Fibroblast of the aortic adventitia (primary cell): ENCODE measurements at places on chromosomes 1 and 21. TPM values are rescaled to one million over a fixed set of nuclear protein-coding genes. Genes with fewer than 3 reads are reported as not detected.

DNA sequence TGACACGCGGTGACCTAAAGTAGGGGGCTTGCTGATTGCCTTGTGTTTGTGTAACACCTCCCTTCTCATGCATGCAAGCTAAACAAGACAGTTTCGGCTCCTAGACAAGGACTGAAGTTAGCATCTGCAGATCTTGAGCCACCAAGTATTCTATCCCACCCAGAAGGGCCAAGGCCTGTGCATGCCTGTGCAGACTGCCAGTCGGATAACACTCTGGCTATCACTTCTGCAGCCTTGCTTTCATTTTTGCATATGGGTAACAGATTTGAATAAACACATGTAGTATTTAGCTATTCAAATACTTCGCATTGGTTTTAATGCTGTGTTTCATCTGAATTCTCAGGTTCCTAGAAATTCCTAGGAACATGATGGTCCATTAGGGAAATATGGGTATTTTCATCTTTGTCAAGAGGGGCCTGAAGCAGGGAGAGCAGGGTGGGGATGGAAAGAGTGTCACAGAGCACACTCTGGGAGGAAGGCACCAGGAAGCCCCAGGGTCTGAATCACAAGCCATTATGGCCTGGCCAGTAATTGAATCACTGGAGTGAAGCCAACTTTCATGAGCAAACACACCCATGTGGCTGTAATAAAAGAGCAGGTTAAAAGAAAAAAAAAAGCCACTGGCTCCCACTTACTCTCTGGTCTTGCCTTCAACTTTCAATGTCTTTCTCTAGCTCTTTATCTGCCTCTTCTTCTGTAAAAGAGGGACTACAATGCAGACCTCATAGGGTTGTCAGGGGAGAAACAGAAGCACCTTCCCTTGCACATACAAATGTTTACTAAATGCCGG lies 28.3 kb downstream of the GADD45A start:
- DNase-seq = peak; percentile 85

- DNase-seq = peak; percentile 92
Observed at GRCh38 chr1:19398309-19398760, 86.2 kb downstream of the SLC66A1 start.

- DNase-seq = no peak
Observed at GRCh38 chr21:45340515-45340914, 52.8 kb upstream of the POFUT2 start.

GRCh38 chr1:51472359-51472758 lies 46.7 kb downstream of the EPS15 start:
- peak; percentile 51 for DNase-seq

DNA sequence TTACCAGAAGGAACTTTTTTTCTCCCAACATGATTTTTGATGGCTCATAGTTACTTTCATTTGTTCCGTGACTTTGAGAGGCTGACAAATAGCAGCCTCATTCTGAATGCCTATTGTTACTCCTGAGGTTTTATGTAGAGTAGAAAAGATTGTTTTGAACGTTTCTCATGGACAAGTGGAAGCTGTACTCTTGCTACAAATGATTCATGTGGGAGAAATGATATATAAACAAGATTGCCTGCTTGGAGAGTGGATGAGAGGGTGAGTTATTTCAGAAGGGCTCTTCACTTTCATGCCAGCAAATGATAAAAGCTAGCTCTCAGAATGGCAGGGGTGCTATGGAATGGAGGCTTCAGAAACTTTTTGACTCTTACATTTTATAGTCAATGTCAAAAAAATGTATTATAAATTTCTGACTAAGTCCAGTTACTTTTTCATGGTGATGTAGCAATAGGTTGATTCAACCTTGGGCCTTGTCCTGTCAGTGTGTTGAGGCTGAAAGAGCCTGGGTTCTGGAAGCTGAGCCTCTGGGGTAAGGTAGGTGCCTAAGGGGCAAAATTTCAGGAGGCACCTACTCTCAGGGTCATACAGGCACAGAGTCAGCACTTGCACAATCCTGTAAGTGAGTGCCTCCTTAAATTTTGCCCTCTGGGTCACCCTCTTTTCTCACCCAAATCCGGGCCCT lies 19.4 kb downstream of the JUN start:
- peak; percentile 90 for DNase-seq

DNA sequence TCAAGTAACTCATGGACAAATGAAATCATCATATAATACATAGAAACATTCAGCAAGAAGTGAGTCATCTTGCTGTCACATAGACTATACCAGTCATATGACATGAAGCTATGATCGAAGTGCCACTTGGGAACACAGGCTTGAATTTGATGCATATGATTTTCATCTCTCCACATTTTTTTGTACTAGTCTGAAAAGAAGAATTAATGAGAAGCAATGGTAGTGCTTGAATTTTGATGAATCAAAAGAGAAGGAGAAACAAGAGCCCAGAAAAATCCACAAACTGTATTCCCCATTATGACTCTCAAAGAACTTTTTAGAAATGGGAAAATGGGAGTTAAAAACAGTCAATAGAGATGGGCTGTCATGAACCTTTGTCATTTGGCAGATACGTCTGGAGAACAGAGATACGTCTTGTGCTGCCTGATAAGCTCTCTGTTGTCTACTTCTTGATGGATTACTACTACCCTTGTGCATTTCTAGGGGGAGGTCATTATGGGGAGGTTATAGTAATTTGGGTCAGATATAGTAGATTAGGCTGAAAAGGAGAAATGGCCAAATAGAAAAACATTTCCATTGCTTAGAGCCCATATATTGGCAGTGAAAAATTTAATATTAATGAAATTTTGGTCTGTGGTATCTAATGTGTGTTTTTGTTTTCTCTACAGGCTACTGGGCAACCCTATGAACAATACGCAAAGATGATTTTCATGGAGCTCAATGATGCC lies 8.0 kb upstream of the LEPR start:
- DNase-seq = no peak

DNA sequence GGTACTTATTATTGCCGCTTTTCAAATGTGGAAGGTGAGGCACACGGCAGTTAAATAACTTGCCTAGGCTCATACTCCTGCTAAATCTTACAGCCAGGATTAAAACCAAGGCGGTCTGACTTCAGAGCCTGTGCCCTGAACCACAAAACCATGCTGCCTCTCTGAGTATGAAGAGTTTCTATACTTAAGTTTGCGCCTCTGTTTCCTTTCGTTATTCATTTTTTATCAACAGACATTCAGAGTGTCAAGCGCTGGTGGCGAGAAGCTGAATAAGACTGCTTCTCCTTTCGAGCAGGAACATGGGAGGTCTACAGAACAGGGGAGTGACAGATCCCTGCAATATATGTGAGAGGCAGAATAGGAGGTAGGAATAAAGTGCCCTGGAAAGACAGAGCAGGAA lies 96.0 kb upstream of the DUSP10 start:
- DNase-seq = no peak

DNA sequence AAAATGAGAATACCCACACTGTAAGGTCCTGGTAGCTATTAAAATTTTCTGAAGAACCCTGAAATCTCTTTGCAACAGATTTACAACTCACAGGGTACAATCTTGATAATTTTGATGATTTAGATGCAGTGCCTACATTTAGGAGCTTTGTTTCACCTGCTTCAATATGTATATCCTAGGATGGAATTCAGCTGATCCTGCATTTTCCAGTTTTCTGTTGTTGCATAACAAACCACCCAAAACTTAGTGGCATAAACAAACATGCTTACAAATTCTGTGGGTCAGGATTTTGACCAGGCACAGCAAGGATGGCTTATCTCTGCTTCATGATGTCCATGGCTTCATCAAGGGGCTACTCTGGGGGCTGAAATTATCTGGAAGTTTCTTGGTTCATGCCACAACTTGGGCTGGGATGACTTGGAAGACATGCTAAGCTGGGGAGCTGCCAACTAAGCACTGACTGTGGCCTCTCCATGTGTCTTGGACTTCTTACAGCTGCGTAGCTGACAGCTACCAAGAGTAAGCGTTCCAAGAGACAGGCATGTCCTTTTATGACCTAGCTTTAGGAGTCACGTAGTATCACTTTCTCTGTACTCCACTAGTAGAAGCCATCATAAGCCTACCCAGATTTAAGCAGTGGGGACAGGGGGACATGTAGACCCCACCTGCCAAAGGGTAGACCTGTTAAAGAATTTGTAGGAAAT lies 108.5 kb downstream of the CACHD1 start:
- DNase-seq = no peak

DNA sequence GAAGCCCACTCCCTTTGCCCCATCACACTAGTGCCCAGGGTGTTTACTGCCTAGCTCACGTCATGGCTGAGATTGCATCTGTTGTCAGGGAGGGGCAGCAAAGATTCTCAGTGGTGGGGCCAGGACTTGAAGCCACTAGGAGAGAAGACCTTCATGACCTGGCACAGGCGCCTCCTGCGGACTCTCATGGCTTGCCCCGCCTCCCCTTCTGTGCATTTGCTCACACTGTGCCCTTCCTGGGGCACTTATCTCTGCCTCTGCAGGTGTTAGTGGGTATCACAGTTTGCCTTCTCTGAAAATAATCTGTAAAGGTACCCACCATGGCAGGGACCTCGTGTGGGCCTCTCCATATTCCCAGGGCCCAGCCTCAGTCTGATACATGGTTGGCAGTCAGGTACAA lies 20.1 kb downstream of the PTPRU start:
- no peak for DNase-seq

GRCh38 chr1:10753299-10753698 lies 43.1 kb downstream of the CASZ1 start:
- no peak for DNase-seq

GRCh38 chr1:156124557-156125483 lies 10.3 kb downstream of the LMNA start:
- peak; percentile 58 for DNase-seq

- DNase-seq = peak; percentile 73
Observed at GRCh38 chr1:148264374-148265276, 112.5 kb upstream of the NBPF11 start.

DNA sequence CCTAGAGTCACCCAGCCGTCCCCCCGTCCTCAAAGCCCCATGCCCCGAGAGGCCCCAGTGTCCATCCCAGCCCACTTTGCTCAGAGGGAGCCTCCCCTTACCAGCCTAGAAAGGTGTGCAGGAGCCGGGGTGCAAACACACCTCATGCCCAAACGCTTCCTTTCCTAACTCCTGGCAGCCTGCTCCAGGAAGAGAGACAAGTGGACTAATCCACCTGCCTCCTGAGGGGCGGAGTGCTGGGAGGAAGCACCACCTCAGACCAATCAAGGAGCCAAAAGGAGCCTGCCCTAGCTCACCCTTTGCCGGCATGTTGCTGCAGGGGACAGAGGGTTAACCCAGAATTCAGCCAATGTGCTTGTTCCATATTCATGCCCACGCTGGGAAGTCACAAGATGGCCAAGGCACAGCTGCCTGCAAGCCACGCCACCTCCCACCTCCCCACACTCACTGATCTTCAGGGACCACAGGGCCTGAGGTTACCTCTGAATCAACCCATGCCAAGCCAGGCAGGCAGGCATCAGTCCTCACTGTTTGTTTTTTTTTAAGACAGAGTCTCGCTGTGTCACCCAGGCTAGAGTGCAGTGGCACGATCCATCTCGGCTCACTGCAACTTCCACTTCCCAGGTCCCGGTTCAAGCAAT lies 27.8 kb downstream of the PLEKHA6 start:
- DNase-seq = no peak

DNA sequence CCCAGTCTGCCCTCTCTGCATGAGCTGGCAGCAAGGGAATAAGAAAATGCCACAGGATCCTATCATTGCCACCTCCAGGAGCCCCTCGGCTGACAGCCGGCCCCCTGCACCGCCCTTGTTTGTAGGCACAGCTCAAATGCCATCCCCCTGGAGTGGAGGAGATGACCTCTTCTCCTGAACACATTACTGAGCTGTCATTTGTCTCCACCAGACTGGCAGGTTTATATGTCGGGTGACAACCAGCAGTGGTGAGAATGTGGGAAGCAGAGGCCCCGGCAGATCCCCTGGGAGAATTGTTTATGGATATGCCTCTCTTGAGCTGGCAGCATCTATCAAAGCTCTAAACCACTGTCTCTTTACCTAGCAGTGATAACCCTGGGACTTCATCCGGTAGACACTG lies 135.4 kb upstream of the FMN2 start:
- DNase-seq = no peak

DNA sequence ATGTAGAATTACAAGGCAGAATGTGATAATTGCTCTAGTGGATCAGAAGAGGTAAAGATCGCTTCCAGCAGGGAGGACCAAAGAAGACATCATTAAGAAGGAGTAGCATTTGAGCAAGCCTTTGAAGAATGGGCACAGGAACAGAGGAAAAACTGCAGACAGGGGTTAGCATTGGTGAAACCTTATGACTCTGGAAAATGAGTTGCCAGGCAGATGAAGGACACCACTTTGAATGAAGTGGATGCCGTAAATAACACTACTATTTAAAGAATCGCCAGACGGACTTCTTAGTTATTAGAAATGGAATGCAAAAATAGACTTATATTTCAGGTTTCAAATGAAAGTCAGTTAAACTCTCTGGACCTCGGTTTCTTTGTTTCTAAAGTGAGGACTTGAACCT lies 727.7 kb downstream of the USP25 start:
- no peak for DNase-seq

DNA sequence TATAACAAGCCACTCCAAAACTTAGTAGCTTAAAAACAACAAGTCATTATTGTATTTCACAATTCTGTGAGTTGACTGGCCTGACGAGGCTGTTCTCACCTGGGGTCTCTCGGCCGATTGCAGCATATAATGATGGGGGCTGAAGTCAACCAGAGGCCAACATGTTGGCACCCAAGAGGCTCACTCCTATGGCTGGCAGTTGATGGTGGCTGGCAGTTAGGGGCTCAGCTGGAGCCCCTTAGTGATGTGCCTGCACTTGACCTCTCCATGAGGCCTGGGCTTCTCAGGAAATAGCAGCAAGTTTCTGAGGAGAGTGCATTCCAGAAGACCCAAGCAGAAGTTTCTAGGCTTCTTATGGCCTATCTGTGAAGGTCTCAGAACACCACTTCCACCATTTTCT lies 459.4 kb downstream of the NPHP4 start:
- no peak for DNase-seq

The TRABD2B gene
- under 0.01 and 0.16 TPM in 2 replicates for total RNA-seq

The PRR9 gene
- total RNA-seq = not detected in 2 replicates

The FNBP1L gene
- 15.0 and 22.9 TPM in 2 replicates for total RNA-seq

The SHISA4 gene
- 19.4 and 20.9 TPM in 2 replicates for total RNA-seq

The KLHDC7A gene
- total RNA-seq = not detected in 2 replicates

The AKNAD1 gene
- total RNA-seq = 0.27 TPM in 1 of 2 replicates, not detected in the other

The TMED5 gene
- total RNA-seq = 38.2 and 60.6 TPM in 2 replicates

The CR1 gene
- not detected in 2 replicates for total RNA-seq

The OR2AK2 gene
- not detected in 2 replicates for total RNA-seq

The TSPAN2 gene
- 0.18 and 2.5 TPM in 2 replicates for total RNA-seq

The CLCA4 gene
- total RNA-seq = not detected in 2 replicates
